ENCODE measurements at places on chromosomes 7 and 10. TPM values are rescaled to one million over a fixed set of nuclear protein-coding genes. Genes with fewer than 3 reads are reported as not detected.

GRCh38 chr10:8349610-8350249 lies 295.2 kb downstream of the GATA3 start:
- no peak overlapping the region for H3K27ac ChIP-seq
- H3K27me3 ChIP-seq = no peaks in the 10 kb centered on the region
- DNase-seq = no peak
- H3K4me3 ChIP-seq = no peak overlapping the region
- no peaks in the 10 kb centered on the region for H3K36me3 ChIP-seq
- H3K4me1 ChIP-seq = no peaks in the 10 kb centered on the region

The KNDC1 gene
- not detected for total RNA-seq

The CYP3A5 gene
- total RNA-seq = 2.4 TPM

The AKR1C2 gene
- total RNA-seq = 982 TPM

DNA sequence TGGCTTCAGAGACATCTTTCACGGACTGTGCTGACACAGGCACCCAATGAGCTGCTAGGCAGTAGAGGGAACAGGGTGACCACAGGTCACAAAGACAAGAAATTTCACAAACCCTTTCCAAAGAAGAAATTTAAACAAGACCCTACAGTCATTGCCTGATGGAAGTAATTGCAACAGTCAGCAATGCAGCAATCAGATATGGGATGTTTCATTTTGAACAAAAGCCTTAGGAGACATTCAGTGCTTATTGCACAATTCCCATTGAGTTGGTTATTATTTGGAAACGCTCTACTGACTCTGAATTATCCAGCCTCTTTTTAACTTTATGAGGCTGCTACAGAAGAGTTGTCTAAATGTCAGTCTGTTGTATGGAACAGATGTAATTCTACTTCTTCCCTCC lies 85.5 kb downstream of the ETV1 start:
- H3K4me3 ChIP-seq = no peak overlapping the region
- H3K4me1 ChIP-seq = no peaks in the 10 kb centered on the region
- H3K36me3 ChIP-seq = no peaks in the 10 kb centered on the region
- H3K27me3 ChIP-seq = no peaks in the 10 kb centered on the region
- no peak overlapping the region for H3K27ac ChIP-seq

- peaks cover 13% of the 10 kb centered on the region for H3K4me1 ChIP-seq
- H3K27me3 ChIP-seq = no peaks in the 10 kb centered on the region
- no peak for DNase-seq
These were observed 26.0 kb downstream of the WDR86 start for GRCh38 chr7:151383638-151384351.

Measured in psoas muscle (tissue), 8 donors.